ENCODE measurements at places on chromosomes 7 and 10. TPM values are rescaled to one million over a fixed set of nuclear protein-coding genes. Genes with fewer than 3 reads are reported as not detected.

GRCh38 chr7:95026018-95026417 lies 118.6 kb downstream of the PPP1R9A start:
- H3K27me3 ChIP-seq, result no peaks in the 10 kb centered on the region
- no peak overlapping the region for H3K27ac ChIP-seq
- no peaks in the 10 kb centered on the region for H3K36me3 ChIP-seq

- DNase-seq, result no peak
- H3K36me3 ChIP-seq, result no peaks in the 10 kb centered on the region
- H3K27me3 ChIP-seq, result peaks cover 3% of the 10 kb centered on the region
- H3K27ac ChIP-seq, result no peak overlapping the region
- H3K4me1 ChIP-seq, result no peaks in the 10 kb centered on the region
These were observed 32.5 kb downstream of the C7orf33 start for GRCh38 chr7:148622887-148623585.

Gene SPAM1
- total RNA-seq, result not detected

Gene DEPP1
- total RNA-seq, result 8.6 TPM

Gene CDH23
- 0.16 TPM for total RNA-seq

Gene PHKG1
- 0.82 TPM for total RNA-seq

Data from GM12878 (cell line).